ENCODE measurements at places on chromosomes 4 and X.

DNA sequence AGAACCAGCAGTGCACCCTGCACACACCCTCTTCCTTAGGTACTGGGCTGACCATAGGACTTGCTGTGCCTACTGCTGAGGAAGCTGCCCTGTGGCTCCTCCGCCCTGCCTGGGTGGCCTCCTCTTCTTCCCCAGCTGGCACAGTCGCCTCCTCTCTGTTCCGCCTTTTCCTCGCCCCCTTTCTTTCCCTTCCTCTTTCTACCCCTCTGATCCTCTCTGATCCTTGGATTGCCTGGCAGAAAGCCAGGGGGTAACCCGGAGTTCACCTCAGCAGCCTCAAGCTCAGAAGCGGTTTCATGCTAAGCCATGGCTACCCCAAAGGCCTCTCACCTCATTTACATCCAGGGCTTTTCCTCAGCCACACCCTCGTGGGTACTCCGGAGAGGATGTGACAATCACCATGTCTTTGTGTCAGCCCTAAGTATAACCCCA, 136.2 kb downstream of the SMIM20 start:
- no peak for DNase-seq

- peak; percentile 1 for DNase-seq
These were observed 260.1 kb upstream of the GIMD1 start for GRCh38 chr4:106628586-106629267.

DNA sequence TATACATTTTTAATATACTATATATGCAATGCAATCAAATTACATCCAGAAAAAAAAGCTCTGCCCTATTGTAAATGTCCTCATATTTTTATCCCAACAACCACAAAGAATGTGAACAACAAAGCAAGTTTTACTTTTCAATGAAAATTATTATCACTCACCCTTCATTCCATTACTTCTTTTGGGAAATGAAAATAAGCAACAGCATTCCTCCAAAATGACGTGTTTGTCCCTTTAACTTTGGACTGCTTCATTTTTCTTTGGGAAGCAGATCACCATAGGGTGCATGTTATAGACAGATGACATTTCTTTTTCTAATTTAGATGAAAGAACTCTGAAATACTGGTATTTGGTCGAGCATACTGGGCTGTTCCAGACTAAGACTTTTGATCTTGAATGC, 667.1 kb upstream of the BOD1L1 start:
- DNase-seq: no peak

DNA sequence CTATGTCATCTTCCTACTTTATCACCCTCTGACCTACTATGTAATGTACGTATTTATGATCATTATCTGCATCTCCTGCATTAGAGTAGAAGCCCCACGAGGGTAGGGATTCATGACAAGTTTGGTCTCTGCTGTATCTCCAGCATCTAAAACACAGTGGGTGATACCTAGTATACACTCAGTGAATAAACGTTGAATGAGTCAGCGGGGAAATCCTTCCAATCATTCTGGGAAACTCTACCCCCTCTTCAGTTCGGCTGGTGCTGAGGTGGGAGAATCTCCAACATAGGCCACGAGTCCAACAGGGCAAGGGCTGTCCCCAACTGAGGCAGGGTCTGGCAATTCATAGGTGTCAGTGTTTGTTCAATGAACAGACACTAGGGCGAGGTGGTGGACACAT, 74.4 kb upstream of the EFNB1 start:
- no peak for DNase-seq

DNA sequence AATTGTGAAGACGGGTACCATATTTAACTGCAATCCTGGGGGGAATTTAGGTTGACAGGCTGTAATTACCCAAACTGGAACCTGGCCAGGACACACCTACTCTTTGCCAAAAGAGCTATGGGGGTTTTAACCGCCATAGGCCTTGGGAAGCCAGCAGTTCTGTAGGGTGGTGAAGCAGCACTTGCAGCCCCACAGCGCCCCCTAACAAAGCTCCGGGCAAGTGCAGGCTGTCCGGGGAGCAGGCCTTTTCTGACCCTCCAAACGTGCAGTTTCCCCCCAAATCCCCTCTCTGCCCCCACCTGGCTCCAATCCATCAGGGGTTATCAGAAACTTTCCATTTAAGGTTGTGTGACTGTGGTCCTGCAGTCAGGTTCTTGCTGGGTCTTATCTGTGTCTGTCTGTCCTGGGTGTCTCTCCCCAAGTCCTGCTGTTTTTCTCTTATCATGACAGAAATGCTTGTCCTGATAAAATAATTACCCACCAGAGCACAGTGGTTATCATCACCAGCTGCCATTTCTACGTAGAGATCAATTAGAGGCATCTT, 350.9 kb downstream of the MID1IP1 start:
- DNase-seq: no peak

GRCh38 chr4:132504438-132504837, 644.7 kb upstream of the PCDH10 start:
- DNase-seq: no peak

- no peak for DNase-seq
These were observed 196.9 kb downstream of the ANKRD50 start for GRCh38 chr4:124515591-124515990.

DNA sequence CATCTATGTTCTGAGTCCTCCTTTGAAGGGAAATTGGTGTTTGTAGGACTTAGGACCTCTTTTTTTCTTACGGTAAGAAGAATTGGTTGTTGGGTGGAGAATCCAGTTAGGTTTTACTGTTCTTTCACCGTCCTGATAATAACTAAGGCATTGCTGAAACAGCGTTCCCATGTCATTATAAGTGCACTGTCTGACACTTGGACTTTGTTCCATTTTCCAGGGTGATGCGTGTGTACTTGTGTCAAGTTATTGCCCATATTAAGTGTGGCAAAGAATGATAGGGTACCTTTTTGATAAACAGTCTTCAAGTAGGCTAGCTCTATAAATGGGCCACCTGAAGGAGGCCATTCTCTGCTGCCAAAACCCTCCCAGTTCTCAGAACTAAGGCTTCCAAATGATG, 119.7 kb downstream of the AASDH start:
- DNase-seq: no peak

GRCh38 chr4:76283900-76284299, 22.6 kb upstream of the STBD1 start:
- DNase-seq: no peak

DNA sequence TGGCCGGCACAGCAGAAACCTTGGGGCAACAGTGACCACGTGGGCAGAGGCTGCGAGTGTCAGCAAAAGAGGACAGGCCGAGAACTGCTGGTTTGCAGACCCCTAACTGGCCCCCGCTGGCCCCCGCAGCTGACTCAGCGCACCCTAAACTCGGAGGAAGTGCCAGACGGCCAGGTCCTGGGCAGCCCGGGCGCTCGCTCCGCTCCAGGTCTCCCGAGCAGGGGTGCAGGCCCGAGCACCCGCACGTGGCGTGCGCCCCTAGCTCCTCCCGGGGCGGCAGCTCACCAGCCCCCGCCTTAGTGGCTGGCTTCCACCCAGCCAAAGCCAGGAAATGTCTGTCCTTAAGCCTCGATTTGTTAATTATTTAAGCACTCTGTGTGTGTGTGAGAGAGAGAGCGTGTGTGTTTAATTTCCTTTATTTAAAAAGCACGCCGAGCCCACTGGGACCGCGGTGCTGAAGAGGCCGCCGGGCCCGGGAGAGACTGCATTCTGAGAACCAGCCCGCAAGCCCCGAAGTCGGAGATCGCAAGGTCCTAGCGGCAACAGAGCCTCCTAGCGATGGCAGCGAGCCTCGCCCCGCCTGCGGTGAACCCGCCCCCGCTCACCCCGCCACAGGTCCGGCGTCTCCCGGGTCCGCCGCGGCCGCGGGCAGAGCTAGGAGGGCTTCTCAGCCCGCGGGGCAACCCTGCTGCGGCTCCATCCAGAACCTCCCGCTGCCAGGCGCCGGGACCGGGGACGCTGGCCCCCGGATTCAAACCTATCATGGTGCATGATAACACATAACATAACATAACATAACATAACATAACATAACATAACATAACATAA, 45.9 kb upstream of the CDKN2AIP start:
- DNase-seq: no peak

GRCh38 chr4:83281307-83281706, 3.3 kb downstream of the COQ2 start:
- DNase-seq: no peak

- DNase-seq: no peak
These were observed 15.3 kb downstream of the KDR start for GRCh38 chr4:55110131-55110530.

DNA sequence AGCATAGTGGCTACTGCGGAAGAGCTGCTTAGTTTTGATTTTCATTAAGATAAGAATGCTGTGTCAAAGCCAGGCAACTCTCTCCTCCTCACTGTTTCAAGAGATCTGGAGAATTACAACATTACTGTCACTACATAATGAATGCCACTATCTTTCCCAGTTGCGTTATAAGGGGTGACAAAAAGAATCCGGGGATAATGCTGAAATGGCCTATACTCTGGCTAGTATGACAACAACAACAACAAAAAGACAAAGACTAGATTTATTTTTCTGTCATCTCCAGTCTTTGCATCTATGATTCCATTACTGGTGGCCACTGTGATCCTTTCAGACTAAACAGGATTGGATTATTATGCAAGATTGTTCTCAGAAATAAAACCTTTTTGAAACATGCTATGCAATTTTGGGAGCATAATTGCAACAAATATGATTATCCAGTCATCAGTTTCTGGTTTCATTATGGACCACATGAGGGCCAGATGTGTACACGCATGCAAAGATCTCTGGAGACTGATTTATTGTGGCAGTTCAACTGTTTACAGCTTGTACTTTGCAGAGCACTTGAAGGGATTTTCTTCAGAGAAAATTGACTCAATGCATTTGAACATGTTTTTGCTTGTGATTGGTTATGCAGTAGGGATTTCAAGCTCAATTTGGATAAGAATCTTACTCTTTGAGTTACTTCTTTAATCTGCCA, 31.1 kb upstream of the SPANXB1 start:
- no peak for DNase-seq

GRCh38 chrX:47187106-47187677, 6.4 kb upstream of the UBA1 start:
- no peak for DNase-seq

DNA sequence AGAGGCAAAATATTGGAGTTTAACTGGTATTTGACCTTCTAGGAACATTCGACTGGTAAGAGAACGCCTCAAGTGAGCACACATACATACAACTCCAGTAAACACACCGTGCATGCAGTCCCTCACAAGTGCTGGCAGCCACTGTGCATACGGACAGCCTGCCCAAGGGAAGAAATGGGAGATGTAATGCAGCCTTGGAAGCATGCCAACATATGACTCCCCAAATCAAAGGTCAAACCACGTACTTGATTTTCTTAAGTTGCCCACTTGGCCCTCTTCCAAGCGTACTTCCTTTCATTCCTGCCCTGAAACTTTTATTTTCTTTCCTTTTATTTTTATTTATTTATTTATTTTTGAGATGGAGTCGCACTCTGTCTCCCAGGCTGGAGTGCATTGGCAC, 206.6 kb downstream of the SPRY1 start:
- DNase-seq: no peak

- no peak for DNase-seq
These were observed 7.9 kb downstream of the TRIML1 start for GRCh38 chr4:188147176-188147575.

DNA sequence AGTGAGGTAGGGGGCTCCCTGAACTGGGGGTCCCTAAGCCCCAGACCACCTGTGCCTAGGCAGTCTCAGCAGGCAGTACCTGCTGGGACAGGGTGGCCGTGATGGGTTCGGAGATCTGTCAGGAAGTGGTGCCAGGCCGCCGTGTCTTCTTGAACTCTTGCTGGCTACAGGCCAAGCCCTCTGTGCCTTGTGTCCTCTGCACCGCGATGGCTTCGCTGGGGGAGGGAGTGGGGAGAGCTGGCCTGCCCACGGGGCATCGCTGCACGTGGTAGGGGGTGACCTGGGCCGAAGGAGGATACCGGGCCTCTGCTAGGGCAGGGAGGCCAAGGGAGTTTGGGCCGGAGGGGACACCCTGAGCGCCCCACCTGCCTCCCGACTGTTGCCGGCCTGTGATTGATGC, 96.7 kb upstream of the NKX1-1 start:
- no peak for DNase-seq

DNA sequence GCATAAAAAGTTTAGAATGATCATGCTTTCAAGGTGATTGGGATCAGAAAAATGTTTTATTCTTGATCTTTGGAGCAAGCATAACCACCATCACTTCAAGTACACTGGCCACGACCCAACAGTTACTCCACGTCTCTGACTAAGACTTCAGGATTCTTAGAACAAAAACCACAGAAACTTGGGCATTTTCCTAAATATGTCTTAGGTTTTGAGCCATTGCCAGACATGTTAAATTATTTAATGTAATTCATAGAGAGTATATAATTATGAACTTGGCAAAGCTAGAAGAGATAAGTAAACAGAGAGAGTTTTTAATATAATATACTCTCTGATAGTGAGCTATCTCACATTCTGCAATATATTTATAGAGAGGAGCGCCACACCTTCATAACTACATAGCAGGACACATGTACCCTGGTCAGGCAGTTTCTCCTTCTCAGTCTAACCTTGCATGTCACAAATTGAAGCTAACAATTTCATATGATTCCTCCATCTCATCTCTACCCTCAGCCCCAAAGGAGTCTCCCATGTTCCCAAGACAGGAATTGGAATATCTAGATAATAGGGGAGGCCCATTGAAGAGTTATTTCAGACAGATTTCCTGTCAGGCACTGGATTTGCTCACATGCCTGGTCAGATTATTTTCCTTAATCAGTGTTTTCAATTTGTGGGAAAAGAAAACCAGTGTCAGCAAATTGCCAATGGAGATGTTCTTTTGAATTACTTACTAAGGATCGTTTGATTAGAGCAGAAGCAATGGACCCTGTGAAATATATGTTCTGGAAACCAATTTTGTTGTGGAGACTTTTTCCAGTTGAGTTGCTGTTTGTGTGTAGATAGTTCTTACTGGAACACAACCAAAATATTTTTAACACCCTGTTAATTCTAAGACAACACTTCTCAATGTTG, 61.7 kb upstream of the GUCY1A1 start:
- DNase-seq: no peak

GRCh38 chr4:83546786-83547185, 10.9 kb downstream of the GPAT3 start:
- DNase-seq: no peak

DNA sequence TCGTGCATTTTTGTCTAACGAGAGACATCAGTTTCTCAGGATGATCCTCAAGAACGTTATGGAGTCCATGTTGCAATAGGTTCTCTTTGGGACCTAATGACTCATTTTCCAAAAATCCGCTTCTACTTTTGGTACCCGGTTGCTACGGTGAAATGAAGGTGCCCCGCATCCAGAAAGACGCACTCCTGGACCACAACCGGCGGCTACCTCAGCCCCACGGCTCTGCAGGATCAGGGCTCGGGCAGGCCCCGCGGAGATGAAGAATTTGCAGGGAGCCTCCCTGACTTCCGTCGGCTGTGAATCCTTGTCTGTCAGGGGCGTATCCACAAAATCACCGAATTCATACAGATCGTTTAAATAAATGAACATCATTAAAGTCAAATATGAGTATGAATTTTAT, 15.6 kb downstream of the GTPBP6 start:
- no peak for DNase-seq

DNA sequence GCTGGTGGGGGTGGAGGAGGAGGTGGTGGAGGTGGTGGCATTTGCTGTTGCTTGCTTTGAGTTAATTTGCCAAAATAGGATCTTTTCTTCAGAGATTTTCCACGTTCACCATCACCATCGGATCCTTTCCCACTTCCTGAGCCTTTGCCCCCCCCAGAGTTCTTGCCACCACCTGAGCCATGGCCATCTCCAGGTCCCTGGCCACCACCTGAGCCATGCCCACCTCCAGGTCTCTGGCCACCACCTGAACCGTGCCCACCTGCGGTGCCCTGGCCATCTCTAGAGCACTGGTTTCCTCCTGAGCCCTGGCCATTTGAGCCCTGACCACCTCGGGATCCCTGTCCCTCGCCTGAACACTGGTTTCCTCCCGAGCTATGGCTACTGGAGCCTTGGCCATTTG, 1.9 kb downstream of the IRS4 start:
- no peak for DNase-seq

- DNase-seq: no peak
These were observed 46.0 kb upstream of the MAN2B2 start for GRCh38 chr4:6529021-6529420.

Measured in LNCaP clone FGC (cell line).